ENCODE measurements at places on chromosomes 1 and 21.

DNA sequence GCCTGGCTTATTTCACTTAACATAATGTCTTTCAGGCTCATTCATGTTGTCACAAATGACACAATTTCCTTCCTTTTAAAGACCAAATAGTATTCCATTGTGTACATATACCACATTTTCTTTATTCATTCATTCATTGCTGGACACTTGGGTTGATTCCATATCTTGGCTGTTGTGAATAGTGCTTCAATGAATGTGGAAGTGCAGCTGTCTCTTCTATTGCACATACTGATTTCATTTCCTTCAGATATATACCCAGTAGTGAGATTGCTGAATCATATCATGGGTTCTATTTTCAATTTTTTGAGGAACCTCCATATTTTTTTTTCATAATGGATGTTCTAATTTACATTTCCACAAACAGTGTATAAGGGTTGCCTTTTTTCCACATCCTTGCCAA is 38.6 kb upstream of the WLS start:
- DNase-seq, result no peak

GRCh38 chr21:25328736-25329135 is 278.5 kb downstream of the MRPL39 start:
- no peak for DNase-seq

DNA sequence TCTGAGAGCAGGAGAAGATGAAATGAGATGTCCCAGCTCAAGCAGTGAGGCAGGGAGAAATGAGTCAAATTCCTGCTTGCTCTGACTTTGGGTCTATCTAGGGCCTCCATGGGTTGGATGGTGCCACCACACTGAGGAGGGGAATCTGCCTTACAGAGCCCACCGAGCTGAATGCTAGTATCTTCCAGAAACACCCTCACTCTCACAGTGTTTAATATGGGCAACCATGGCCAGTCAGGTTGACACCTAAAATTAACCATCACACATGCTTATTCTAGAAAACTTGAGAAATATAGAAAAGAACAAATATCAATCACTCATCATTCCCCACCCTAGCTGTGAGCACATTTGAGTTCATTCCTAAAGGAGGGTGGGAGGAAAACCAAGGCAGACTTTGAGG is 29.4 kb upstream of the FHAD1 start:
- no peak for DNase-seq

DNA sequence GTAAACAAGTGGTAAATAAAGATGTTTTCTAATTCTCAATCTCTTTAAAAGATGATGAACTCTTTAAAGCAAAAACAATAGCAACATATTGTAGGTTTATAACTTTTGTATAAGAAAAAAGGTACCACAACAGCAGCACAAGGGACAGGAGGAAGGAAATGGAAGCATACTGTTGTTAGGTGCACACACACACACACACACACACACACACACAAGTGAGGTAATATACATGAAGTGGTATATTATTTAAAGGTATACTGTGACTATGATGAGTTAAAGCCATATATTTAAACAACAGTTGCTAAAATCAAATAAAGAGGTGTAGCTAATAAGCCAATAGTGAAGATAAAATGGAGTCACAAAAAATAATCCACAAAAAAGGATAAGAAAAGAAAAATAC is 20.0 kb downstream of the PPP1R15B start:
- no peak for DNase-seq

DNA sequence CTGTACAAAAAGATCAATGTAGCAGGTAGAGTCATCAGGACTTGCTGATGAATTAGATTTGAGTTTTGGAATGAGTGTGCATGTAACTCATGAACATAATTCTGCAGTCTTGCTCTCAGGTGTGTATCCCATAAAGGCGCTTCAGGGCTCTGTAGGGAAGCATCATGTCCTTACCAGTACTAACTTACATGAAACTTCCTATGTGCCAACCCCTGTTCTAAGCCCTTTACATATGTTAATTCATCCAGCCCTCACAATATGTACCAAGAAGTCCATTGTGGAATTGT is 2.1 kb upstream of the FCRLB start:
- DNase-seq, result no peak
